ENCODE measurements at places on chromosomes 5 and 9.

DNA sequence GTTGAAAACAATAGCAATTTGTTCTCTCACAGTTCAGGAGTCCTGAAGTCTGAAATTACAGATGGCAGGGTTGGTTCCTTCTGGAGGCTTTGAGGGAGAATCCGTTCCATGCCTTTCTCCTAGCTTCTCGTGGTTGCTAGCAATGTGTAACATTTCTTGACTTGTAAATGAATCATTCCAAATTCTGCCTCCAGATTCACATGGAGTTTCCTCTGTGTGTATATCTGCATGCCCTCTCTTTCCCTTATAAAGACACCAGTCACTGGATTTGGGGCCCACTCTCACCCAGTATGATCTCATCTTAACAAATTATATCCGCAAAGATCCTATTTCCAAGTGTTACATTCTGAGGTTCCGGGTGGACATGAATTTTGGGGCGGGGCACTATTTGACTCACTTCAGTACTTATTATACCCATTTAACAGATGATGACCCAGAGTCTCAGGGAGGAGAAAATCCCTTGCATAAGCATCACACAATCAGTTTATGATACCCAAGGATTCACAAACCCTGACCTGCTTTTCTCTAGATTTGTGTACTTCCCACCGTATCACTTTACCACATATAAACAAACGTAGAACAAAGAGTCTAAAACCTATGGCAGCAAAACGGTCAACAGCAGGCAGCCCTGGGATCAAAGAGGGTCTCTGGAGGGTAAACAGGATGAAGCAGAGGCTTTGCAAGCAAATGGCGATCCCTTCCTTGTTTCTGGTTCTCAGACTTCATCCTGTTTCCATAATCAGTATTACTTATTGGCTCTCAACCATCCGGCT is 93.7 kb downstream of the C9orf152 start:
- no peak for DNase-seq

DNA sequence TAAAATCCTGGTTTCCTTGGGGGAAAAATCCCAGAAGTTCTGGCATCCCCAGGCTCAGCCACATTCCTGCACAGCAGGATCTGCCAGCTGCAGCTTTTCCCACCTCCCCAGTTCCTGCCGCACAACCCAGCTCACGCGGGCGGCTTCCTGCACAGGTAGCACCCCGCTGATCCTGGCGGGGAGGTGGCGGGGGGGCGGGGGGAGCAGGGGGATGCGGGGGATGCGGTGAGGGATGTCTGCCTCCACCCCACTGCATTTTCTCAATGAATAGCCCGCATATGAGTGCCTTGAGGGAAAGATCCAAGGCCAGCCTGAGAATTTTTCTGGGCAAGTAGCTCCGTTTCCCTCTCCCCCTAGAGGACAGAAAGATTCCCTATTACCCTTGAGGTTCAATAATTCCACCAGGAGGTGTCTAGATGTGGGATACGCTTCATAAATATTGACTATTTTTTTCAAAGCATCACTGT is 21.1 kb downstream of the GFPT2 start:
- no peak for DNase-seq

DNA sequence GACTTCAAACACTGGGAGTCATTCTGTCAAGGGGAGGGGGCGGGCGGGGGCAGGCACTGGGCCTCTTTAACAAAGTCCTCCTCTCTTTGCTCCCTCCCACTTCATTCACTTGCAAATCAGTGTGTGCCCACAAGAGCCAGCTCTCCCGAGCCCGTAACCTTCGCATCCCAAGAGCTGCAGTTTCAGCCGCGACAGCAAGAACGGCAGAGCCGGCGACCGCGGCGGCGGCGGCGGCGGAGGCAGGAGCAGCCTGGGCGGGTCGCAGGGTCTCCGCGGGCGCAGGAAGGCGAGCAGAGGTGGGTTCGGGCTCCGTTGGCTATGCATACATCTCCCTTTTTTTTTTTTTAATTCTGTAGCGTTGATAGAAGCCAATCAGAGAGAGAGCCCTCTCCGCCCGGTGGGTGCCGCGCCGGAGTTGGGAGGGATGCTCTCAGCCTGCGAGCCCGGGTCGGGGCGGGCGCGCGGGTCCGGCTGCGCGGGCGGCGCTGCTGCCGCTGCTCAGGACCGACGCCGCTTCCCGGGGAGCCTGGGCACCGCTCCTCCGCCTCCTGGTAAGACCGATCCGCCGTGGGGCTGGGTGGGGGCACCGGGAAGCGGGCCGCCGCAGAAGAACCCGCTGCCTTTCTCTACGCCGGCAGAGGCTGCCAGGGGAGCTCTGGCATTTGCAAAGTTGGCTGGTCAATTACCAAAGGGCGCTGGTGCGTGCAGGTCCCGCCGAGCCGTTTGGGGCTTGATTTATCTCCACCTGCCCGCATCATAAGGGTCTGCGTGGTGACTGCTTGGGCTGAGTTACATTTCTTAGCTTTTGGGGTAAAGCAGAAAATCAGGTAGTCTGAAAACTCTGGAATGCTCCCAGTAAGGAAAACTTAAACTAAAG is at the start of gene CDH6:
CDH6 (plus strand) TSS at position 96 of the 877 bp plus-strand sequence. CDS start 73,788 bp downstream, outside the sequence.
- DNase-seq = no peak

DNA sequence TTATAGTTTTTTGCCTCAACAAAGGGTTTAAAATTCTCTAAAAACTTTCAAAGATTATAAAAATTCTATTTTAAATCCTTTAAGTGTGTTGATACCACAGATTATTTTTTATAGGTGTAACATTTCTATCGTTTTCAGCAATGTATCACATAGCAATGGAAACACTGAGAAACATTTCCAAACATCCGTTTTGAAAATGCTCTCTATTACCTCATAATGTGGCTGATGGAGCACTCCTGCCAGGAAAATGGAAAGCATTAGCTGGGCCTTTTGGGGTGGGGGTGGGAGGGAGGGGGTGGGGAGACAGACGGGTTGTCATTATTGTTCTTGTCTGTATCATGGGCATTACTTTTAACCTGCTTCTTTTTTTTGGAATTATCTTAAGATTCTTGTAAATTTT is 516.5 kb downstream of the ACTL7B start:
- DNase-seq = no peak

DNA sequence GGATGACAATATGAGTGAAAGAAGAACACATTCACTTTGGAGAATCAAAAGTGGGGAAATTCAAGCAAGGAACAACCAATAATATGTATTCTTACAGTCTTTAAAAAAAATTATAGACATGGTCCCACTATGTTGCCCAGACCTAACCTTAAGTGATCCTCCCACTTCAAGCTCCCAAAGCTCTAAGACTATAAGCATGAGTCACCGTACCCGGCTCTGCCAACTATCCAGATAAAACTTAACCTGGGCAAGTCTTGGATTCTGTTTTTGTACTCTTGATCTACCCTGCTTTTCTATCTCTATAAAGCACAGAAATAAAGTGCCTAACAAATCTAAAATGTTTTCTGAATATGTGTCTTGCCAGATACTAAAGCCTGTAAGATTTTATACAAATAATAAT is 30.9 kb downstream of the CEMIP2 start:
- no peak for DNase-seq

GRCh38 chr9:79408617-79409016 is 163.1 kb upstream of the TLE4 start:
- DNase-seq = no peak

- DNase-seq = no peak
These were observed 481.4 kb upstream of the CDH18 start for GRCh38 chr5:20469390-20469789.

- no peak for DNase-seq
These were observed 4.5 kb upstream of the PCDH1 start for GRCh38 chr5:141882594-141883183.

GRCh38 chr5:6713274-6714225 is at the start of gene TENT4A:
TENT4A (plus strand) TSS chr5:6713432; CDS start chr5:6713984, 552 bp downstream.
- peak; percentile 32 for DNase-seq

DNA sequence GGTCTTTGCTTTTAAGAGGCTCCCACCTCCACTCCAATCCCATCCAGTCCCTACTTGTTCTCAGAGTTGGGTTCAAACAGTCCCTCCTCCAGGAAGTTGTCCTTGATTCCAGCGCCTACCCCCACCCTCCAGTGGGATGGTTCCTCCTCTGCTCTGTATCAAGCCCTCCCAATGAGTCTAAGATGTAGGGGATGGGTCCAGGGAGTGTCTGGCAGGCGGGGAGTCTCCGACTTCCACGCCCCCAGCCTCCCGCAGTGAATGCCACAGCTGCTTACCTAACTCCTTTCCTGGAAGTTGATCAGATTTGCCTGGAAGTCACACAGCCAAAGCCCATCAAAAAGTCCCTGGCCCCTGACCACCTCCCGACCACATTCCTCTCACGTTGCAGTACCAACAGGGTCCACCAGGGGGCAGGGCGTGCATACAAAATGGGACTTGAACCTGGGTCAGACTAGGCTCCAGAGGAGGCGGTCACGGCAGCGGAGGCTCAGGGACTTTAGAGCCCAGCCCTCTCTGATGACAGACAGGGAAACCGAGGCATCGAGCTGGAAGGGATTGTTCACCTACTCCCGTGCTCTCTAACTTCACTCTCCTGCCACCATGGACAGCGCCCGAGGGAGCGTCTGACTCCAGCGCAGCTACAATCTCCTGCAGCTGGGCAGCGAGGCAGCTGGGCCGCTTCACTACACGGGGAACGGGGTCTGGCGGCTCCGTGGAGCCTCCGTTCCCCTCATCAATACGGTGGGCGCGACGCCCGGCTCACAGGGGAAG is 25.0 kb upstream of the TDRD7 start:
- peak; percentile 84 for DNase-seq

DNA sequence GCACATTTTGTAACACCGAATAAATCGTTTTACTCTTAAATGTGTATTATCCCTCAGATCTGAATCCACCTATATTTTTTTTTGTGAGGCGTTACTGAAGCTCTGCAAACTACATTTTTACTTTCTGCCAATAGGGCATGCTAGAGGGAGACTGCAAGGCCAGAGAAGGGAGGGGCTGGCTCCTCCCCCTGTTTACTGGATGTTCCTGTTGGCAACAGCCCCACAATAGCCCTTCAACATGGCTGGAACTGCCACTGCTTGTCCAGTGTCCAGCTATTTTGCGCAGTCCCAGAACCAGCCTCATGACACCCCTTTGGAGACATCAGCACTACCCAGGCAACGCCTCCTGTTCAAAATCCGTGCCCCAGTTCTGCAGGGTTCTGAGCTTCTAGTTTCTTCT is 85.4 kb upstream of the MIER3 start:
- no peak for DNase-seq

DNA sequence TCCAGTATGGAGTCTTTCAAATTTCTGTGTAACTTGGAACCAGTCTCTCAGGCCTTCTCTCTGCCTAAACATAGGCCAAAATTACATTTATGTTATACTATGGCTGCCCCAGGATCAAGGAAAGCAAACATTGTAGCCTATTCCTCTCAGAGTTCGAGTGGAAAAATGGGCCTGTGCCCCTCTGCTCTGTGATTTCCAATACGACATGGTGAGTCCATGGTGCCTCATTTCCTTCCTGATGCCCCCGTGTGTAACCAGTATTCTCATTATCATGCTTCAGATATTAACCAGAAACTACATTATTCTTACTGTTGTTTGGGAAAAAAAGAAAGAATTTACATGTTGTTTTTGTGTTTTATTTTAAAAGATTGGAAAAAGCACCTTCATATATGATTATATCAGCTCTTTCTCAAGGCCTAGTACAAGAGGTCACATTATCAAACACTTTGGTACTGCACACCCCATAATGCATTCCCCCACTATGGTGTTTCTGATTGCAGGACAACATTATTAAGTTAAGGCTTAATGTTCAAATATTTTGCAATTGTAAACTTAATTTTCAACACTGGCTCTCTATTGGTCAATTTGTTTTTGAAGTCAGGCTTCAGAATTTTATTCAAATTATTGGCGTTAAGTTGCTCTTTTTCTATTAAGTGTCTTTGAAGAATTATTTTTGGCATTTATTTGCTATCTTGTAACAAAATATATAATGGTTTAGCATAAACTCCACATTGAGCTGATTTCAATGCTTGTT is 151.8 kb upstream of the SLC27A6 start:
- DNase-seq = no peak

- no peak for DNase-seq
These were observed 159.2 kb downstream of the SNX18 start for GRCh38 chr5:54676481-54677340.

DNA sequence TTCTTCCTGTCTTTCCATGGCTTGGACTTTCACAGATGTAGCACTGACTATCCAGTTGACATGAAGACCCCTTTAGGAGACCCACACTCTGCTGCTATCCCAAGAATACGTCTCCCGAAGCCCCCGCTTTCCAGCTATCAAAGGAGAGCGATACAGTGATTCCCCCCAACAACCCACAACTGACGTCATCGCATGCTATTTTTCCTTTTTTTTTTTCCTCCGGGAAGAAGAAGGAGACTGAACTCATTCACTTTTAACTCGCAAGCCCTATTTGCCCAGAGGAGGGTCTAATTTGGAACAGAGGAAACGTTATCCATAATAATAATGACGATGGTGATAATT is 2.1 kb downstream of the PAPPA start:
- no peak for DNase-seq

- DNase-seq = no peak
These were observed 3.0 kb upstream of the AGPAT2 start for GRCh38 chr9:136690104-136690805.

- DNase-seq = no peak
These were observed 53.7 kb downstream of the ZNF462 start for GRCh38 chr9:106916466-106917235.

- DNase-seq = no peak
These were observed 147.4 kb upstream of the KLF9 start for GRCh38 chr9:70561786-70562395.

- DNase-seq = no peak
These were observed 49.0 kb downstream of the FAM78A start for GRCh38 chr9:131227112-131227958.

- DNase-seq = no peak
These were observed 132.7 kb downstream of the TSSK1B start for GRCh38 chr5:113302120-113302519.

GRCh38 chr5:37490120-37490810 is 111.1 kb downstream of the WDR70 start:
- DNase-seq = no peak

GRCh38 chr9:75106857-75107256 is 18.5 kb downstream of the OSTF1 start:
- no peak for DNase-seq

GRCh38 chr5:17395106-17395880 is 102.7 kb upstream of the TAF11L2 start:
- no peak for DNase-seq

DNA sequence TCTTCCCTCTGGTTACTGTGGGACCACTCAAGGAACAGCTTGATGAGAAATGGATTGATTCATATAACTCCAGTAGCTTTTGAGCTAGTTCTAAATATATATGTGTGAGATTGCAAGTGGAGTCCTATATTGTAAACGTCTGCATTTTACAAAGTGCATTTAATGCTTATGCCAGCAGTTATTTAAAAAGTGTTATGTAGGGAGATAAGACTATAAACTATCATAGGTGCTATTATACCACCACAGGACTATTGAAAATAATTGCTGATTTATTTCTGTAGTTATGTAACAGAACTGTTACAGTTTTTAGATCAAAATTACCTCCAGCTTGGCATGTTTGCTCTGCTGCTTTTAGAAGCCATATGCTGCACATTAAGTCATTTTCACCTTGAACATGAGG is 36.2 kb downstream of the PTCD2 start:
- DNase-seq = no peak

- no peak for DNase-seq
These were observed 42.3 kb downstream of the ROR2 start for GRCh38 chr9:91907484-91908292.
